Activated naive CD4-positive, alpha-beta T cell treated with Interleukin-2 at 50 U/mL for 16 hours (primary cell): ENCODE measurements at places on chromosomes 2 and 18.
A peak's percentile ranks its signal among the peaks of the same experiment; 100 is the strongest.

DNA sequence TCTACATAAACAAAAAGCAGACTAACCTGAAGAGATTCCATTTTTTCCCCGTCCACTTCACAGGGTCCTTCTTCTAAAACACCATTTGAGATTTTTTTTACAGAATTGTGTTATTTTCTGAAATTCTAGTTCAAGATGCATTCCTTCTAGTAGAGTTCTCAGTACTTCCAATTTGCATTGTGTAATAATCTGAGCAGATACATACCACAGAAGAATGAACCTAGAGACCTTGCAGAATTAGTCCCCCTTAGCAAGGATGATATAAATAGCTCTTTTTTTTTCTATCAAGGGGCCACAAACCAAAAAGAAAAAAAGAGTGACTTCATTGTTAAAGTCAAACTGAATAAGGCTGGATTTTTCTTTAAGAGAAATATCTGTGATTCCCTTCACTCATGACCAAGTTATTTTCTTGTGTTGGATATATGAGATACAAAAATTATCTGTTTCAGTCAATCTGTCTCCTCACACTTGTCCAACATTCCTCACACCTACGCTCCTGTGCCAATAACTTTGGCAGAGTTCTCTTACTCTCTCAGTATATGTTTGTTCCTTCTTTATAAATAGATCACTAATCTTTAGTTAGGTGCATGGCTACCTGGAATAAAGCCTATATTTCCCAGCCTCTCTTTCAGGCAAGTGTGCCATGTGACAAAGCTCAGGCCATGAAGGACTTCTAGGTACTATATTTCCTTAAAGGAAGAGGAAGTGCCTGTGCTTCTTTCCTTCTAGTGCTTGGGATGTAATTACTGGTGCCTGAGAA is 183.5 kb downstream of the ZNF385B start:
- DNase-seq, result no peak

DNA sequence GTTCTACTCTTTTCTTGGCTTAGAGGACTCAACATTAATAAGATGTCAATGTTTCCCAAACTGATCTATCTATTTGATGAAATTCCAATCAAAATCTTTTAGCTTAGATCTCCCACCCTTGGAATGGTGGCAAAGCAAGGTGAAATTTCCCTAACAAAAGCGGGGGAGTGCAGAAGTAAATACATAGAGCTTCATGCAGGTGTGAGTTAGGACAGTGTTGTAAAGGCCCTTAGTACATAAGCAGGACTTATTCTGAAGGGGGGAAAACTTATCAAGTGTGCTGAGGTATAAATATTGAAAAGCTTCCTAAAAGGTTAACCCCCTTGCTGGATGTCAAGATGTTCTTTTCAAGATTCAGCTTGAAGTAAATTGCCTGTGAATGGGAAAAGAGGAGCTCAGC is 608.6 kb upstream of the CELF4 start:
- no peak for DNase-seq

- no peak for DNase-seq
Measured at GRCh38 chr2:155099784-155100183, 401.3 kb downstream of the KCNJ3 start.

GRCh38 chr2:18610090-18610489 is 20.7 kb upstream of the NT5C1B start:
- no peak for DNase-seq

DNA sequence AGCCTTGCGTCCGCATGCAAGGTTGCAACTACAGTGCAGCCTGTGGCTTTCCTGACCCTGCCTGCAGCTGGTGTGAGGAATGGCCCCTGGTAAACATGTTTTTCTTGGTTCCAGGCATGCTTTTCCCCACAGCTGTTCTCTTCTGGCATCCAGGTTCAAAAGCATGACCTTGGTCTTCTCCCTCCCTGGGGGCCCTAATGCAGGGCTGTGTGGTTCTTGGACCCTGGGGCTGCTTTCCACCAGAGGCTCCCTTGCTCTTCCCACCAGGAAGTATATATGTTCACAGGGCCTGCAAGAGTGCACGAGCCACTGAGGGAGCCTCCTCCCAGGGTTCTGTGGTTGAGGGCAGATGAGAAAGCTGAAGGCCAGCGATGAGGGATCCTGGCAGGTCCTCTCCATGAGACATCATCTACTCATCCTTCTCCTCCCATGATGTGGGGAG is 125.9 kb downstream of the BCL2L11 start:
- DNase-seq, result no peak

DNA sequence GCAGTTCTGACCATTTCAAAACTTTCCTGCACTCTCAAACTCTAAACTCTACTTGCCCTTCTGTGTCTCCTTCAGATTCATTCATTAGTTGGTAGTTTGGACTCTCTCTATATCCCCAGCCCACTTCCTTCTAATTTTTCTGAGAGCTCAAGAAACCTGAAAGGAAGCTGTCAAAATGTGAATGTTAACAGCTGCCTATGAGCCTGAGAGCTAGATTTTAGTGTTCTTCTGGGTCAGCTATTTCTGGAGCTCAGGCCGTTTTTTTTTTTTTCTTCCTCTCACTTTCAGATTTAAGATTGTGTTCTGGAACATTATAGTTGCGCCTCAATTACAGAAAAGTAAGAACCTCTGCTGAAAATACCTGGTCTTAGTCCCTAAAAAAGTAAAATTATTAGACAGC is 73.1 kb downstream of the RTN4 start:
- no peak for DNase-seq

DNA sequence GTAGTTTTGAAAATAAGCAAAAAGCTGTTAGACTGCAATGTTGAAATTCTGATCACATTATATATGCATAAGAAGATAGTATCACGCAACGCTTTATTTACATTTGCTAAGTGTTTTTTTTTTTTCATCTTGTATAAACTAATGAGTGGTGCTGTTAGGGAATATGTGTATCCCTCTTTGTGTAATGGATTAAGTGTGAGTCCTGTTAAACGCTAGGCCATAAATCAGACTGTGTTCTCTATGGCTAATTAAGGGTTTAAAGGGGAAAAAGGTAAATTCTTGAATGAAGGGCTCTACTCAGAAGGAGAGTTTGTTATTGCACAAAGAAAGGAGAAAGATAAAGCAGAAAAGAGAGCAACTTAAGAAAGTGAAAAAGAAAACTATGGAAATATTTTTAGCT is 4.8 kb upstream of the ASXL3 start:
- no peak for DNase-seq

GRCh38 chr18:23069481-23069880 is 65.8 kb upstream of the CABLES1 start:
- peak; percentile 14 for DNase-seq

DNA sequence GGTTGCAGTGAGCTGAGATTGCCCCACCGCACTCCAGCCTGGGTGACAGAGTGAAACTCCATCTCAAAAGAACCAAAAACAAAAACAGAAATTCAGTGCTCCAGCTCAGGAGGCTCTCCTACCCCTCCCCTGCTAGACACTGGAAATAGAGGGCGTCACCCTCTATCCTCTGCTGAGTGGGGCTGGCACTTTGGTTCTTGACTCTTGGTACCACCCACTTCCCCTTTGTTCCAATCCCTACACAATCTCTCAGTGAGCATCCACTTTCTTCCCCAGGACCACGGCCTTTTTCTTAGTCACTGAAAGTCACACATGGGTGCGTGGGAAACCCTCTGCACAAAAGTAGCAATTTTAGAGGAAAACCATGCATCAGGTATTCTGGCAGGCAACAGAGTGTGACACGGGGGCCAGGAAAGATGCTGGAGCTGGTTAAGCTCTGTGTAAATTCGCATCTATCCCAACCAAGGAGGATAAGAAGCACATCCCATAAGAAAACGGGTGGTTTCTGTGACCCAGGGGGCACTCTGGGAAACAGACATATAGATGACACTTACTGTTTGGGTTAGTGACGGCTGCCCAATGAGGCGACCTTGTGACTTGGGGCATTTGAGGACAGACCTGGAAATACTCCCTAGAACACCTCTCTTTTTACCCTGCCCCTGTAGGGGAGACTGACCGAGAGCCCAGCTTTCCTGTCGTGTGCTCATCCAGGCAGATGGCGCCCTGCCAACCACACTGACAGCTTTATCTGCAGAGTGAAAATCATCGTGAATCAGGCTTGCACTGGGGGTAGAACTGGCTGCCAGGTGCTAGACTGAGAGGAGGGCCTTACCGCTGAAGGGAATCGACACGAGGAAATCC is 7.7 kb downstream of the HJURP start:
- no peak for DNase-seq

DNA sequence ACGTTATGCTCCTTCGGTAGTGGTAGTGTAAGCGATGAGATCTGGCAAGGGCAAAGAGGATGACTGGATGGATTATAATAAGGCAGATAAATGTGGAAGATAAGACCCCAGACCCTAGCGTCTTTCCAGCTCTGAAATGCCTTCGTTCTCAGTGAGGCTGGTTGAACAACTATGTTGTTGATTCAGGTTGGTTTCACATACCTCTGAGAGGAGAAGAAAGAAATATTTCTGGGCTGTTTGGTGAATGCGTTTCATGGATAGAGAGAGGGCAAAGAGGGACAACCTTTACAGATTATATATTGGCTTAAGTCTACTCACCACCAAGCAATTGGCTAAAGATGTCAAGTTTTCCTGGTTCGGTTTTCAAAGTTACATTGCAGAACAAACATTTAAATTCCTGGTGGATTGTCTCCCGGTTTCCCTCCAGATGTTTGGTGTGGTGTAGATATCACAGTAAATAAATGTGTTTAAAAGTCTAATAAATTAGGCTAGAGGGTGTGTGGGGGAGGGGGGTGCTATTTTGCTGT is 190.1 kb upstream of the GLI2 start:
- no peak for DNase-seq

DNA sequence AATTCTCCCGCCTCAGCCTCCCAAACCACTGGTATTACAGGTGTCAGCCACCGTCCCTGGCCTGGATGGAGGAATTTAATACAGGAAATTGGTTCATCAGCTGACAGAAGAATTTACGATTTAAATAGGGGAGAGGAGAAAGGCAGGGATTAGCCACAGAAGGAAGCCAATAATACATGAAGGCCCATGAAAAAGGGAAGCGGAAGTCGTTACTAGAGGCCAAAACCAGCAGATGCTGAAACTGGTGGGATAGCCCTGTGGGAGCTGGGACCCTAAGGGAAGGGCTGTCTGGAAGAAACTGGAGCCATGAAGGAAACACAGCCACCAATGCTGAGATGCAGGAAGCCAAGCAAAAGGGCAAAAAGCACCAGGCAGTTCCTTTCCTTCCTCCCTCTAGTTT is 163.7 kb upstream of the RMP24 start:
- no peak for DNase-seq

GRCh38 chr2:120738786-120739437 is 3.2 kb downstream of the GLI2 start:
- DNase-seq, result no peak
